ENCODE measurements at places on chromosomes 7 and 10.

DNA sequence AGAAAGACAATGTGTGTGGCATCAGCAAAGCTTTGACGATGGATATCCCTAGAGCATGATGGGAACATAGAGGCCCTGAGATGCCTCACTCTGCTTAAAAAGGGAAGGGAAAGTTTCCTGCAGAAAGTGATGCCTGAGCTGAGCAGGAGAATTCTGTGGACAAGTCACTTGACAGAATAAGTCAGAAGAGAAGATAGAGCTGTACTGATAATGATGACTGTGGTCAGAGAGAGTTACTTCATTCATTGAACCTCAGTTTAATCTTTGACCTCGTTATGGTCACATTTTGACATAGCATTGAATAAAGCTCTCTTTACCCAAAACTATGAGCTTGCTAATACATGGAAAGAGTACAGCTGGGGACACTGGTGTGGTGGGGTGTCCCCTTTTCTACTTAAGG lies 7.6 kb downstream of the CUBN start:
- no peak for DNase-seq

DNA sequence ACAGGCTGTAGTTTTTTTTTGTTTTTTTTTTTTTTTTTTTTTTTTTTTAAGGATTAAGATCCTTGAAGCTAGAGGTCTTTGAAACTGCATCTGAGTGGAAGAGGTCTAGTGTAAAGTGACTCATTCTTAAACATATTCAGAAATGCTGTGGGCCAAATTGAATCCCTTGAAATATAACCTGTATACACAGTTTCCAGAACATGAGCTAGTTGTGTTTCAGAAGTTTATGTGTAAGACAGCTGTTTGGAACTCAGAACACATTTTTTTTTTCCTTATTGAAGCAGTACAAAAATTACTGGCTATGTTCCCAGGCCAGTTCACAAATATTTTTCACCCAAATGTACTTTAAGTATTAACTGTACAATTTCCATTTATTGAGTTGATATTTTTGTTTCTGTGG lies 67.9 kb downstream of the PPP1R9A start:
- DNase-seq, result no peak

- no peak for DNase-seq
Measured at GRCh38 chr10:24205821-24206220, 3.1 kb upstream of the KIAA1217 start.

DNA sequence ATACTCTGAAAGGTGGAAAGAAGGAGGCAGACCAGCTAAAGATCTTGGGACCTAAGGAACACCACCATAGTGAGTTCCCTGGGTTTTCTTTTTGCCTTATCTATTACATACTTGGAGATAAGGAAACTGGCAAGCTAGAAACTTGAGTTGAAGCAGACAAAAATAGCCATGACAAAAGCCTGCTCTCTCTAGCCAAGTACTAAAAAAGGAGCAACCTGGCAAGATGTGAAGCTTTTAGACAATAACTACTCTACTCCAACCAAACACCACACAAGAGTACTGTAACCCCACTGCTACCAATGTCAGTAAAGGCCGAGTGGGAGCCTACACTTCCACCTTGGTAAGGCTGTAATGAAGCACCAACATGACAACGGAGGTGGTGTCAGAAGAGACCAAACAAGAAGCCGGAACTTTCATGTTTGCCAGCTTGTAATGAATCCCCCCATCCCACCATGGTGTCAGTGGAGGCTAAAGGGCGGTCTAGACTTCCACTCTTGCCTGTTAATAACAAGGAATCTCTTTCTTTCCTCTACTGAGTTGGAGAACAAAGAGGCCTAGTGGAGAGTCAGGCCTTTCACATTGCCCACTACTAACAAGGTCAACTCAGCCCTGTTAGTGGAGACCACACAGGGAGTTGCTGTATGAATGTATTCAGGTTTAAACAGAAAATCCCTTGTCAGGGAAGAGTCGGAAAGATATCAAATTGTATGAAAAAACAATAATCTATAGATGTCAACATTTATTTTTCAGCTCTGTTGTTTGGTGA lies 55.8 kb upstream of the DYNC1I1 start:
- DNase-seq, result no peak

DNA sequence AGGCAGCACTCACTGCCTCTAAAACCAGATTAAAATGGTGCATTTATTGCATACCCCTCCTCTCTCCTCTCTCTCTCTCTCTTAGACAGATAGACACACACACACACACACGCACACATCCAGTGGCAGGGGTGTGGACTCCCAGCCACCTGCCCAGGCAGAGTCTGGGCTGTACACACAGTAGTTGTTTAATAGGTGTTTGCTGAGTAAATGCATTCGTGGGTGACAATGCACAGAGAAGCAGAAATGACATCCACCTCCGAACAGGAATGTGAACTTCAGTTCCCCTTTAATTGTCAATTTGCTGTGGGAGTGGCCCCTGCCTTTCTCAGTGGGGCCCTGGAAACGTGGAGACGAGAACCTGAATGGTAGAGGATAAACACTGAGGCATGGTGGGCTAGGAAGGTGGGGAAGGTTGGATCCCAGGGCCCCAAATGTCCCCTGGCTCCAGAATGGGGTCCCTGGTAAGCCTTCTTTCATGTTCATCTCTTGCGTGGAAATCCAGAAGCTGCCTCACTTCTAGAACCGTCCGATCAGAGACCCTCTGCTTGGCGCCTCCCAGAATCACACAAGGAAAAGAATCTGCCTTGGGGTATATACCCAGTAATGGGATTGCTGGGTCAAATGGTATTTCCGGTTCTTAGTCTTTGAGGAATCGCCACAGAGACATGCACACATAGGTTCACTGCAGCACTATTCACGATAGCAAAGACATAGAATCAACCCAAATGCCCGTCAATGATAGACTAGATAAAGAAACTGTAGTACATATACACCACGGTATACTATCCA lies 58.5 kb upstream of the ECHDC3 start:
- DNase-seq, result no peak

GRCh38 chr7:130951303-130951975 lies 217.4 kb upstream of the KLF14 start:
- no peak for DNase-seq

GRCh38 chr10:28429573-28430216 lies 103.2 kb upstream of the WAC start:
- DNase-seq, result no peak

DNA sequence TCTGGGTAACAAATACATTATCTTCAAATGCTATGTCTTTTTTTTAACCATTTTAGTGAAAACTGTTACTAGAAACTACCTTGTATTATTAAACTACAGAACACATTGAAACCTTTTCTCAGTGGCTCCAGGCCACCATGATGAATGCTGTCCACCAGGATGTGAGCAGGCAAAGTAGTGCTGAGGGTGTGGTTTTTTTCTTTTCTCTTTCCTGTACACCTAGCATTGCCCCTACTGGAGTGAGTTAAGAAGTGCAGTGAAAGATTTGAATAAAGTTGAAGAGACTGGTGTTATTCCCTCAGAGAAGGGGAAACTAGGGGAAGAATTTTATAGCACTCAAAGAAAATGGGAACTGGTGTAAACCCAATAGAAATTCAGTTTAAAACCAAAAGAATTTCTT lies 120.0 kb upstream of the SAMD8 start:
- DNase-seq, result peak; percentile 34

DNA sequence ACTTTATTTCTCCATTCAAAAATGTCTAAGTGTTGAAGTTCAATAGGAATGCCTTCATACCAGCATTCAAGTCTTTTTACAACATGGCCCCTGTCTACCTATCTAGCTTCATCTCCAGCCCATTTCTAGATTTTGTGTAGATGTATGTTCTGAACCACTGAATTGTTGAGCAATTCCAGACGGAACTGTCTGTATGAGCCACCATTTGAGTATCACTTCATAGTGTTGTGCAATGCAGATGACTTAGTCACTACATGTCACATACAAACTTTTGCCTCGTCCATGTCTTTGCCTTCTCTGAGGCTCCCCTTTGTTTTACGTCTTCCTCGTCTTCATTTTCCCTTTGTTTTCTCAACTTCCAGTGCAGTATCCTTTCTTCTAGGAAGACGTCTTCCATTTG lies 118.1 kb downstream of the INHBA start:
- DNase-seq, result no peak

- no peak for DNase-seq
Measured at GRCh38 chr7:72152161-72153131, 259.7 kb downstream of the CALN1 start.

DNA sequence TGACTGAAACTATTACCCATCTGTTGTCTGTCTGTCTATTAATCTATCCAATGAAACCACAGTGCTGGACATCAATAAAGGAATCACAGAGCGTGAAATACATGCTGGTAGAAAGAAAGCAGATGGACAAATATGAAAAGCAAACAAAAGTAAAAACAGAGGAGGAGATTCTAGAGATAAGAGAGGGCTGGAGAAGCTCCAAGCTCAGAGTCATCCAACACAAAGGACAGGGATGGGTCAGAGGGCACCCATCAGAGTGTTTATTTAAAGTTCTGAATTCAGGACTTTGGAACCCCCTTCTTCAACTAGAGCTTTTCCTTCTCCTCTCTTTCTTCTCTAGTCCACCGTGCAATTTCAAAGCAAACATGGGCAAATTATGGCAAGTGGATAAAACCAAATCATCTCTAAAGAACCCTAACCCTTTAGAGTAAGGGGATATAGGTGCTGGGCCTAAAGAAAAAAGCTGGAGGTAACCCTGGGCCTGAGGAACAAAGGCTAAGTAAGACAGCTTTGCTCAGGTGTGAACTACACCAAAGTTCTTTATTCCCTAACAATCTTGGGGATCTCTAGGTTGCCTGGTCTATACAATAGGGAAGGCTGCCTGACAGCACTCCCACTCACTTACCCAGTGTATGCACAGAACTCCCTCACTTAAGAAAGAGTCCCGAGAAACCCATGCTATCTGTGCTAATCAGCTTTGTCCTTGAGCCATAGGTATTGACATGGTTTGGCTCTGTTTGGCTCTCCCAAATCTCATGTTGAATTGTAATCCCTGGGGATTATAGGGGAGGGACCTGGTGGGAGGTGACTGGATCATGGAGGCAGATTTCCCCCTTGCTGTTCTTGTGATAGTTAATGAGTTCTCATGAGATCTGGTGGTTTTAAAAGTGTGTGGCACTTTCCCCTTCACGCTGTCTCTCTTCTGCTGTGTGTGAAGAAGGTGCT lies 97.0 kb downstream of the BAMBI start:
- DNase-seq, result no peak

DNA sequence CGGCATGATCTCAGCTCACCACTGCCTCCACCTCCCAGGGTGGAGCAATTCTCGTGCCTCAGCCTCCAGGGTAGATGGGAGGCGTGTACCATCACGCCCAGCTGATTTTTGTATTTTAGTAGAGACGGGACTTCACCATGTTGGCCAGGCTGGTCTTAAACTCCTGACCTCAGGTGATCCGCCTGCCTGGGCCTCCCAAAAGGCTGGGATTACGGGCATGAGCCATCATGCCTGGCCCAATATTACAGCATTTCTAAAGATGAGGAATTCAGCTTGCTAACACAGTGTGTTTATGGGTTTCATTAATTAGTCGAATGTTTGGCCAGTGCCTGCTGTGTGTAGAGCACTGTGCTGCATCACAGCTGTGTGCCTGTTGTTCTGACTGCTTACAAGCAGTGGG lies 3.7 kb downstream of the WDR37 start:
- DNase-seq, result no peak

GRCh38 chr10:100660945-100661344 lies 84.4 kb upstream of the PAX2 start:
- no peak for DNase-seq

DNA sequence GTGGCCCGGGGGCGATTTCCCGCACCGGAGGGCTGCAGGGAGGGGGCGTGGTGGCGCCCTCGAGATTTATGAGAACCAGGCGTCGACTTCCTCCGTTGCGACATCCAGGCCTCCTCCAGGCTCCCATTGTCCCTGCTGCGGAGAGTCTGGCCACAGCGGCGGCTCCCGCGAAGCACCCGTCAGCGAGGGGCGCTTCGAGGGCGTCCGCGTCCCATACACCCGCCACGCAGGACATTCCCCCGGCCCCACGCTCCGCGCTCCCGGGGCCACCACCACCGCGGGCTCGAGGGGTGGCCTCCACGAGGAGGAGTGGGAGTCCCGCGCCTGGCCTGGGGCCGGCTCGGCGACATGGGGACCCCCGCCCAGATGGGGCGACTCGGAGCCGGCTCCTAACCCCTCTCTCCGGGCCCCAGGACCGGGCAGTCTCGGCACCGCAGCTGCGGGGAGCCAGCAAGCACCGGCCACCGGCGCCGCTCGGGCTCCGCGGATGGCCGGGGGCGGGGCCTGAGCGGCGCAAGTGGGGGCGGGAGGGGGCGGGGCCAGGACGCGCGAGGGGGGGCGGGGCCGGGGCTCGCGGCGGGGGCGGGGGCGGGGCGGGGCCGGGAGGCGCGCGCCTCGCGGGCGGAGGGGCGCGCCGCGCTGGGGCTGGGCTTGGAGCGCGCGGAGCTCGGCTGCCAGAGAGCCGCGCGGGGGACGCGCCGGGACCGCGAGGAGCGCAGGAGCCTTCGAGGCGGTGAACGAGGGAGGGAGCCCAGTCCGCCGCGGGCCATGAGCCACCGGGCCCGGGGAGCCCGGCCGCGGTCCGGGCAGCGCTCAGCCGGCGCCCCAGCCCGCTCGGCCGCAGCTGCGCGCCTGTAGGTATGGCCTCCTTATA lies at the start of gene SH2B2:
Gene SH2B2, plus strand, starts transcription at position 632 of the 874 bp plus-strand sequence. CDS start 13,683 bp downstream, outside the sequence.
- DNase-seq, result peak; percentile 86

- no peak for DNase-seq
Measured at GRCh38 chr7:93968911-93969620, 35.1 kb downstream of the BET1 start.

DNA sequence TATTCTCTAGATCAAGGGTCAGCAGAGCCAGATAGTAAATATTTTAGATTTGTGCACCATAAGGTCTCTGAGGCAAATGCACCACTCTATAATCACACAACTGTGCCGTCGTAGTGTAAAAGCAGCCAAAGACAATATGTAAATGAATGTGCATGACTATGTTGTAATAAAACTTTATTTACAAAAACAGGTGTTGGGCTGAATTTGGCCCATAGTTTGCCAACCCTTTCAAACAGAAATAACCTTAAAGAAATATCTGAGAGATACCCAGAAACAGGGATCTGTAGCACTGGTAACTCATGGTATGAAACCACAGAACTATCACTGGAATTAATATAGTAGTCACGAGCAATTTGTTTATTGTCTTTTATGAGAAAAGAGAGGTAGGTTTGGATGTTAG lies 86.0 kb downstream of the ARID5B start:
- DNase-seq, result no peak

DNA sequence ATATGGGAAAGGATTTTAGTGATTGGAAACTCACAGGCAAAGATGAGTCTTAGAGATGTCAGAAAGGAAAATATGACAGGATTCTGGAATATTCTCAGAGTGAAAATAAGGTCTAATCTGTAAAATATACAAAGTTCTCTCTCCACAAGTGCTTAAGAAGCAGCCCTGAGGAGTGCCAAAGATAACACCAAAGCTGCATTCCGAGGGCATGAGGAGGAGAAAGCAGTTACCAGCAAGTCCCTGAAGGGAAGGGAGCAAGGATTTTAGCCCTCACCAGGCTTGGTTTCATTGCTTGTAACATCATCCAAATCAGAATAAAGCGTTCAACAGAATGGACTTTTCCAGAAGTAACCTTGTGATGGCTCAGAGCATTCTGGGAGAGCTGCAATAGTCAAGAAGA lies 31.4 kb upstream of the DLX6 start:
- no peak for DNase-seq
